IMR-90 (cell line): ENCODE measurements at places on chromosomes 4 and X. TPM values are rescaled to one million over a fixed set of nuclear protein-coding genes. Genes with fewer than 3 reads are reported as not detected.

The ODAPH gene
- total RNA-seq: not detected in 2 replicates

The SCML2 gene
- 1.3 and 1.7 TPM in 2 replicates for total RNA-seq

The PDE6B gene
- under 0.01 TPM in 1 of 2 replicates, not detected in the other for total RNA-seq

The SLC25A53 gene
- total RNA-seq: 5.8 and 5.9 TPM in 2 replicates

The SYP gene
- total RNA-seq: under 0.01 TPM in 1 of 2 replicates, not detected in the other

The STATH gene
- total RNA-seq: not detected in 2 replicates

The CT45A2 gene
- total RNA-seq: not detected in 2 replicates

GRCh38 chr4:1684506-1685234 is 557 bp upstream of the FAM53A start:
- DNase-seq: no peak

DNA sequence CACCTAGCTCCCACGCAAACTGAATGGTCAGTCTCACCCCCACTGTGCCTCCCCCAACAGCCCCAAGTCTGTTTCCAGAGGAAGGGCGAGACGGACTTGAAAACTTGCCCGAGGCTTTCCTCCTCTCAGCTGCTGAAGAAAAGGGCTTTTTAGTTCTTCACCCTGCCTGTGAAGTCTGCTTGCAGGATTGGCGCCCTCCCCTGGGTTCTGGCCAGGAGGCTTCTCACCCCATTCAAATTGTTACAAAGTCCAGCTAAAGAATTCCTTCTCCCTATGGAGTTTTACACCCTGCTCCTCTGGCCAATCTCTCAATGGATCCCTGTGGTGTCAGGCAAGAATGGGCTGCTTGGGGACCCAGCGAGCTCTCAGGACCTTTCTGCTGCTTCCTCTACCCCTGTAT is 241.0 kb downstream of the AFF2 start:
- no peak for DNase-seq

DNA sequence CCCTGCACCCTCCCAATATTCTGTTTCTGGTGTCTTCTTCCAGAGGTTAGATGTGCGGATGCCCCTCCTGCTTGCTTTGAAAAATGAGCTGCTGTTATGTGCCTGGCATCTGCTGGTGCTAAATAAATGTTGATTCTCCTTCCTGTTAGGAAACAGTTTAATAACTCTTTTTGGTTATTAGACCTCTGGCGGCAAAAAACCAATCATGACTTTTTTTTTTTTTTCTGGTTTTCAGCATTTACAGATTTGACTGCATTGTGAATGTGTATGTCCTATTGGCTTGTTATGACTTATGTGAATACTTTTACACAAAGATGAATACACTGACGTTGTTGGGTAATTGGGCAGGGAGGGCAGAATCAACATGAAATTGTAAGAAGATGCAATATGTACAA is 13.6 kb upstream of the TMEM156 start:
- DNase-seq: peak; percentile 21

- no peak for DNase-seq
These were observed 21.6 kb downstream of the ZFYVE28 start for GRCh38 chr4:2396781-2397368.

GRCh38 chr4:10454121-10454520 is 3.1 kb downstream of the ZNF518B start:
- no peak for DNase-seq

- no peak for DNase-seq
These were observed 76.0 kb downstream of the ABLIM2 start for GRCh38 chr4:8082517-8083055.

GRCh38 chr4:140857111-140857510 is 100.9 kb upstream of the TBC1D9 start:
- no peak for DNase-seq

DNA sequence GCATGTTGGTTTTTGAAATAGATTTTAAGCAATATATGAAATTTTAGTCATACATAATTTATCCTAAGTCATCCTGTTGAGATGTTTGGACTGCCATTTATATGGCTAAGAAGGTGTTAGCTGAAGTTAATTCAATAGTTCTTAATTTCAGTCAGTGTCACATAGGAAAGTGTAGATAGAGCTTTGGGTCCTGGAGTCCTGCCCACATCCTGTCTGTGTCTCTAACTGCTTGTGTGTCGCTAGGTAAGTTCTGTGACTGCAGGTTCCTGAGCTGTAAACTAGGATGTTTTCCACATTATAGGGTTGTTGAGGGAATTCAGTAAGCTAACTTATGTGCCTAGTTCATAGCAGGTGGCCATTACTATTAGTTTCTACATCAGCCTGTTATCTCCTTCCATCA is 20.7 kb downstream of the OFD1 start:
- DNase-seq: no peak

DNA sequence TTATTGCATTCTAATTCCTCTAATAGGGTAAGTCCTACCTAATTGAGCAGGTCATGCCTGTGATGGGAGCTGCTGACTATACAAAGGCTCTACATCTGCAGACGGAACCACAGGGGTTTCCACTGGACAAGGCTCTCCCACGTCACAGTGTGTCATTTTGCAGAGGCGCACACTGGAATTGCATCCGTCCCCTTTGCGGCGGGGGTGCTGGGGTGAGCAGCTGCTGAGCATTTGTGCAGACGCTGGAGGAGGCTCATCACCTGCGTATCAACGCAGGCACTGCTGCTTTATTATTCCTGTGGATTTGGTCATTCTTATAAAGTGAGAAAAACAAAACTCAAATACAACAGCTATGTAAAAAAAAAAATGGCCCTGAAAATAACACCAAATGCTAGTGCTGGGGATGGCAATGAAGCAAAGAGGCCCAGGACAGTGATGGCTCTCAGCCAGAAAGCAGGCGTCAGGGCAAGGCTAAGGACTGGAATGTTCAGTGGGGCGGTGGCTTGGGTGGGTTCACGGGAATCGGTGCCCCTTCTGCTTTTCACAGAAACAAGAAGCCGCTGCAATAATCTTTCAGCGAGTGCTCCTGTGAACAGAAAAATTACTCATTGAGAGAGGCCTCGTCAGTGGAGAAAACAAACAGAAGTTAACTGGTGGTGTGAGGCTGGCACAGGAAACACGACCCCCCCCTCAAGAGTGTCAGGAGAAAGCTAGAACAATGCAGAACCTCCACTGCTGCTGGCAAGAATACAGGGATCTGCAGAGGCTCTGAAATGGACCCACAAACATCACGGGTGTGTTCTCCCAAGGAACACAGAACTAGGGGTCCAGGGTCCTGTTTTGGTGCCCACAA is 67.8 kb downstream of the GATB start:
- DNase-seq: peak; percentile 29

GRCh38 chr4:35982318-35982717 is 262.0 kb downstream of the ARAP2 start:
- no peak for DNase-seq
